ENCODE measurements at places on chromosomes 4 and X.

DNA sequence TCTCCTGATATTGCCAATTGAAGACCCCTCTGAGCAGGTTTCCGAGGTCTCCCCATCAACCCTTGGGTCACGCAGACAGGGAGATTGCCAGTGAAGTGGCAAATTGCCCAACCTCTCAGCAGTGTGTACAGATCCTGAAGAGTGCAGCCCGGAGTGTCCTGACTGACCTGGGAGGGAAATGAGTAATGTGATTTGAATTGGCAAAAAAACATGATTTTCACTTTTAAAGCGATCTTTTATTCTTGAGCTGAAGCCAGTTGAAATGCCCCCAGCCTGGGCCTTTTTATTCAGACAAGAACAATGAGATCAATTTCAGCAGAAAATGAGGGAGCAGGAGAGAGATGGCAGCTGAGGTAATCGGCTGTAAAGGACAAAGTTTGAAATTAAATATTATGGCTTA is 401.8 kb downstream of the RAPGEF2 start:
- DNase-seq = no peak

GRCh38 chrX:17012465-17012864 is 66.0 kb downstream of the REPS2 start:
- no peak for DNase-seq

DNA sequence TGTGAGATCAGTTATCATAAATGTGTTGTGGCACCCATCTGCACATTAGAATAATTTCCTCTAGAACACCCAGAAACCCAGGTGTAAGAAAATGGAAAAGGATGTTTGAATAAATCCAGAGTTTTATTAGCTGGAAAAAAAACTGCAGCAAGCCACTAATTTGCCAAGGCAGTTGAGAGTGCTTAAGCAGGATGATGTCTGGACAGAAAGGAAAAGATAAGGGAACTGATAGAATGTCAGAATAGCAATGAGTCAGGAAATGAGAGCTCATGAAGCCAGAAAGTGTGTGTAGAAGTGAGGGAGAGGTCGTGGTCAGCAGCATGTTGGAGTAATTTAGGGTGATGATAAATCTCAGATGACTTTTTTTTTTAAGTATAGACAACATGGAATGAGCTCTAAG is 15.2 kb upstream of the NEUROG2 start:
- no peak for DNase-seq

DNA sequence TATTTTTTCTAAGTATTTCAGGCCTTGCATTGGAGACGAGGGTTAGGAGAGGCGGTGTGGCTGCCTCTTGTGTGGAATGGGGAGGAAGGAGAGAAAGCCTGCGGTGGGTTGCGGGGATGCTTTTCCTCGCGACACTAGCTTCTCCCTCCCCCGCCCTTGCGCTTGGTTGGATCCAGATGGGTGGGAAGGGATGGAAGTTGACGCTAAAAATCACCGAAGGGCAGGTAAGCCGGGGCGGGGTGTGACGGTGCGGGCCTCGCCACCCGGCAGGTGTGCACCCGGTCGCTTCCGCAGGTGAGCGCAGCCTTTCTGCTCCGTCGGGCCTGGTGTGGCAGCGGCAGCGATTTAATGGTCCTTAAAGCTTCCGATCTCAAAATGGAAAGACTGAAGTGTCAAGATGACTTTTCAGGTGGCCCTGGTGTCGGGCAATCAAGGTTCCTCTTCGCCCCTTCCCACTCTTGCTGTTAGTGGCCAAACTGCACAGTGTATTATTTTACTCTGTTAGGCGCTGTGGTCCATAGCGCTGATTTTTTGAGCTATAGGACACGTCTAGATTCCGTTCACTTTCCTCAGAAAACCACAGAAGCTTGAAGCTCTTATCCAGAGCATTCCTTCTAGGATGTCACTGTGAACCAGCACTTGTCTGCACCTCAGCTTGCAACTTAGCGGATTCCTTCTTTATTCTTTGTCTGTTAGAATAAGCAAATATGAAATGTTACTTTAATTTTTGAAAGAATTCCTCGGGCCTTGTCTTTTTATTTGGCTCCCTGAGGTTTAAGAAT is 765 bp downstream of the ENOPH1 start:
- peak; percentile 15 for DNase-seq

DNA sequence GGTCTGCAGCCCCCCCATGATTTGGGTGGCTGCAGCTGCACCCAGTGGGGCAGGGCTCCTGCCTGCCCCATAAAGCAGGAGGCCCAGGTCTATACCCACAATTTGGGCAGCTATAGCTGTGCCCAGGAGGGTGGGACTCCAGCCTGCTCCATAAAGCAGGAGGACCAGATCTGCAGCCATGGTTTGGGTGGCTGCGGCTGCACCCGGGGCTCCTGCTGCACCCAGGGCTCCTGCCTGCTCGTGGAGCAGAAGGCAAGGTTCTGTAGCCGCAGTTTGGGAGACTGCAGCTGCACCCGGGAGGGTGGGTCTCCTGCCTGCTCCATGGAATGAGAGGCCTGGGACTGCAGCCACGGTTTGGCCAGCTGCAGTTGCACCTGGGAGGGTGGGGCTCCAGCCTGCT is 81.1 kb downstream of the ATRX start:
- no peak for DNase-seq

DNA sequence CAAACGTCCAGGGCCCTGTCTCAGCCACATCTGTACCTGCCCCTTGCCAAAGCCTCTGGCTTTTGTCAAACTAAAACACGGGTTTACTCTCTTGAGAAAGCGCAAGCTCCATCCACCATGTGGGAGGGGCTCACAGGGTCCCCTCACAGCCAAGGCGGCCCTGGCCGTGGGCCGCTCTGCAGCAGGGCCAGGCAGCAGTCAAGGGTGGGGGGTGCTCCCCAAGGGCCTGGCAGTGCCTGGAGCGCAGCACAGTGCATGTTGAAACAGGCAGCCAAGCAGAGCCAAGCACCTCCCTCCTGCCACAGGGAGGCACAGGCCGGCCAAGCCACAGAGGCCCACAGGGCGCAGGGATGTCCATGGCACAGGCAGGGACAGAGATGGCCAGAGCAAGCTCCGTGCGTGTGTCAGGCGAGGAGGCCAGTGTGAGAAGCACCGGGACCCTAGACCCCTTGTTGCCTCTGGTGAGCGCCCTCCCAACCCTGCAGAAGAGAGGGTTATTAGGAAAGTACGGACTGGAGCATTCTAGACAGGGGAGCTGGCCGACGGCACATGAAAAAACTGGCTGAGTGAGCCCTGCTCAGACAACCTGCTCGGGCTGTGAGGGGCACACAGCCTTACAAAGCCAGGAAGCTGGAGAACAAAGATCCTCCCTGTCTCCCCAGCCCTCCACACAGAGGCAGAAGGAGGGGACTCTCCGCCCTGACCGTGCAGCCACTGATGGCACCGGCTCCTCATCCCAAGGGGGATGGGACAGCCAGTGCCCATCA is 39.0 kb downstream of the FAM53A start:
- no peak for DNase-seq

GRCh38 chr4:85979276-85979675 is 380.6 kb downstream of the MAPK10 start:
- DNase-seq = no peak

- DNase-seq = no peak
These were observed 156.6 kb downstream of the CAMK2D start for GRCh38 chr4:113604955-113605354.

GRCh38 chrX:84186603-84187532 is 1.1 kb downstream of the RPS6KA6 start:
- no peak for DNase-seq

All from stimulated activated CD4-positive, alpha-beta T cell treated with anti-CD3 and anti-CD28 coated beads, TNF-alpha, amount 100 ng/mL, for 4 hours (primary cell).